ENCODE measurements at places on chromosomes 16 and 17.

DNA sequence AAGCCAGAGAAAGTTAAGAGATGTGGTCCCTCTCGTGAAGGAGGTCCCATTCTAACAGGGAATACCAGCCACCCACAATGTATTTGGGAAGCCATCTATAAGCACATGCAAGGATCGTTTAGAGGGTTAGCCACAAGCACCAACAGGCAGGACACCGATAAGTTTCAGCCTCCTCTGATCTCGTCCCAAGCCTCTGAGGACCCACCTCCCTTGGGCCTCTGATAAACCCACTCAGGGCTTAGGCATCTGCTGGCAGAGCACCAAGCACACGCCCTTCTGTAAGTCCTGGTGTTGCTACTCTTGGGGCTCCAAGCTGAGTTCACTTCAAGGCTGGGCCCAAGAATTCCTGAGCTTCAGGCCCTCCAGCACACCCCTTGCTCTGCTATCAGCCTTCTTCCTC is 5.4 kb upstream of the PNPO start:
- DNase-seq: no peak

DNA sequence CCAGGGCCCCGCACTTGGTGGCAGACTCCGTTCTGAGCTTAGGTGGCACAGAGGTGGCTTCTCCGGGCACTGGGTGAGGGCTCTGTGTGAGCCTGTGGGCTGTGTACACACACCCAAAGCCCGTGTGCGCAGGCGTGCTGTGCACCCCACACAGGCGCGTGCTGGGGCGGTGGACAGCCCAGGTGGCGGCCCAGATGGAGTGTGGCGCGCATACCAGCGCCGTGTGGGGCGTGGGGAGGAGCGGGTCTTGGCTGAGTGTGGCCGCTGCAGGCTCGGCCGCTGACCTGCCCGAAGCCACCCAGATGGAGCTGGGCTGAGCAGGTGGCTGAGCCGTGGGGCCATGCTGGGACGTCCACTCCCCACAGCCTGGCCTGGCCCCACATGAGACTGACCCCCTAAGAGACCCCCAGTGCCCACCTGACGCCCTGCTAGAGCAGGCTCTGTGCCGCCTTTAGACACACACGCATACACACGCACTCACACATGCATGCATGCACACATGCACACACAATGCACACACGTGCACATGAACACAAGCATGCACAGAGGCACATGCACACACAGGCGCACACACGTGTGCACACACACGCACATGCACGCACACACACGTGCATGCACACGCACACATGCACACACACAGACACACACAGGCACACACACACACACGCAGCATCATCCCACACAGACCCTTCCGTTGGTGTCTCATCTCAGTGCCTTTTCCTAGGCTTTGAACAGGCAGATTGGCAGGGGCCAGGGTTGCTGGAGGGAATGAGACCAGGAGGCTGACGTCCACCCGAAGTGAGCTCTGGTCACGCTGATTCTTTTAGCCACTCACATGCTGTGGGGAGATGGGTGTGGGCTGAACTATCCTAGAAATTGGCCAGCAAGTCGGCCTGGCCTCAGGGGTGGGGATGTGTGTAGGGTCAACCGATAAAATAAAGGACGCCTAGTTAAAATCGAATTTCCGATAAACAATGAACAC is 2.1 kb downstream of the PRR35 start:
- DNase-seq: no peak

GRCh38 chr17:73341350-73342049 is 29.7 kb upstream of the CDC42EP4 start:
- no peak for DNase-seq

GRCh38 chr17:33233811-33234177 is 59.3 kb downstream of the ASIC2 start:
- no peak for DNase-seq

GRCh38 chr16:84916850-84917249 is 94.5 kb downstream of the ZDHHC7 start:
- DNase-seq: no peak

- DNase-seq: no peak
Measured at GRCh38 chr16:67040906-67041305, 12.0 kb downstream of the CBFB start.

Data from activated naive CD4-positive, alpha-beta T cell (primary cell).